ENCODE measurements at places on chromosomes 5 and 9.

DNA sequence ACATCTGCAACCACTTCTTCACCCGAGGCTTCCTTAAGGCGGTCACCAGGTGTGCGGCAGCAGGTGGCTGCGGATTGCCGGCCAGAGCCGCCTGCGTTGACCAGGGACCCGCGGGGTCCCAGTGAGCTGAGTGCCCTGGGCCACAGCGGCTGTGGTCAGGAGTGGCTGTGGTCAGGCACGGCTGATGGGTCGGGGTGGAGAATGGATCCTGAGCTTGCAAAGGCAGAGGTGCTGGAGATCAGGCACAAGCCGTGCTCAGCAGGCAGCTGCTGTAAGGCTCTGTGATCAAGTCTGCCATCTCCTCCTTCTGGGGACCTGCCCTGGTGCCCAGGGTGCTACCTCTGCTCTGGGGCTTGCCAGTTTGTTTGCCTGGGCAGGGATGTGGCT, 2.1 kb downstream of the UAP1L1 start:
- H3K27ac ChIP-seq, result no peak overlapping the region
- no peak overlapping the region for H3K4me3 ChIP-seq
- no peaks in the 10 kb centered on the region for H3K27me3 ChIP-seq
- peaks cover 48% of the 10 kb centered on the region for H3K36me3 ChIP-seq
- DNase-seq, result no peak

DNA sequence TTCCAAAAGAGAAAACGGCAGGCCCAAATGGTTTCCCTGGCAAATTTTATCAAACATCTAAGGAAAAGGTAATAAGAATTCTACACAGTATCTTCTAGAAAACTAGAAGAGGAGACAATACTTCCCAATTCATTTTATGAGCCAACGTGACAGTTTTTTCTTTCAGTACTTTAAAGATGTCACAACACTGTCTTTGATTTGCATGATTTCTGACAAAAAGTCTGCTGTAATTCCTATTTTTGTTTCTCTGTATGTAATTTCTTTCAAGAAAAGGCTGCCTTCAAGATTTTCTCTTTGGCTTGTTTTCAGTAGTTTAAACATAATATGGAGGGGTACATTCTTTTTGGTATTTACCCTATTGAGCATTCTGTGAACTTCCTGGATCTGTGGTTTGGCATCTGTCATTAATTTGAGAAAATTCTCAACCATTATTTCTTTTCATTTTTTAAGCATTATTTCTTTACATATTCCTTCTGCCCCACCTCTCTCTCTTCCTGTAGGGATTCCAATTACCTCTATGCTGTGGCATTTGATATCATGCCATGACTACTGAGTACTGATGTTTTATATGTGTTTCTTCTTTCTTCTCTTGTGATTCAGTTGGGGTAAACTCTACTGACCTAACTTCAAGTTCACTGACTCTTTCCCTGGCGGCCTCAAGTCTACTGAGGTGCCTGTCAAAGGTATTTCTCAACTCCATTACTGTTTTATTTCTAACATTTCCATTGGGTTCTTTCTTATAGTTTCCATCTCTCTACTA, 32.2 kb downstream of the ANKS6 start:
- no peaks in the 10 kb centered on the region for H3K36me3 ChIP-seq
- H3K27ac ChIP-seq, result no peak overlapping the region
- no peak overlapping the region for H3K4me3 ChIP-seq
- no peaks in the 10 kb centered on the region for H3K27me3 ChIP-seq
- DNase-seq, result no peak

GRCh38 chr5:989961-990530, 18.6 kb upstream of the NKD2 start:
- H3K4me1 ChIP-seq, result peaks cover 37% of the 10 kb centered on the region
- no peak for DNase-seq
- H3K27me3 ChIP-seq, result no peaks in the 10 kb centered on the region
- H3K36me3 ChIP-seq, result no peaks in the 10 kb centered on the region
- no peak overlapping the region for H3K4me3 ChIP-seq

DNA sequence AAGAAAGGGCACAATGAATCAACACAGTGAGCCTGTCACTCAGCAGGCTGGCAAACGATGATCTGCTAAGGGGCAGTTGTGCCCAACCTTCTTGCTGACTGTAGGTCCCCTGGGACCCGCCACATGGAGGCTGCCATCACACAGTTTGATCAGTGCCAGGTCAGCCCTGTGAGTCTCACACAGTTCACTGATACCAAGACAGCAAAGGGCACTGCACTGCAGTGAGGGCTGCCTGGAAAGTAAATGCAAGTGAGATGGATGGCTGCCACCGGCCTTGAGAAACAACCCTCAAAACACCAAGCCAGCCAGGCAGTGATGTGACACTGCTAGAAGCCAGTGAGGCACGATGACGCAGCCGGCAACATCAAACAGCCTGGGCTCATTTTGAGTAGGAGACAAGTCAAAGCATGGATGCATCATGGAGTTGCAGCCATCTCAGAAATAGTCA, 30.3 kb downstream of the FOXD1 start:
- H3K36me3 ChIP-seq, result no peaks in the 10 kb centered on the region
- DNase-seq, result no peak
- peaks cover 7% of the 10 kb centered on the region for H3K27me3 ChIP-seq
- H3K27ac ChIP-seq, result no peak overlapping the region

GRCh38 chr5:97377582-97377981, 194.5 kb upstream of the RIOK2 start:
- no peak for DNase-seq
- H3K36me3 ChIP-seq, result no peaks in the 10 kb centered on the region

DNA sequence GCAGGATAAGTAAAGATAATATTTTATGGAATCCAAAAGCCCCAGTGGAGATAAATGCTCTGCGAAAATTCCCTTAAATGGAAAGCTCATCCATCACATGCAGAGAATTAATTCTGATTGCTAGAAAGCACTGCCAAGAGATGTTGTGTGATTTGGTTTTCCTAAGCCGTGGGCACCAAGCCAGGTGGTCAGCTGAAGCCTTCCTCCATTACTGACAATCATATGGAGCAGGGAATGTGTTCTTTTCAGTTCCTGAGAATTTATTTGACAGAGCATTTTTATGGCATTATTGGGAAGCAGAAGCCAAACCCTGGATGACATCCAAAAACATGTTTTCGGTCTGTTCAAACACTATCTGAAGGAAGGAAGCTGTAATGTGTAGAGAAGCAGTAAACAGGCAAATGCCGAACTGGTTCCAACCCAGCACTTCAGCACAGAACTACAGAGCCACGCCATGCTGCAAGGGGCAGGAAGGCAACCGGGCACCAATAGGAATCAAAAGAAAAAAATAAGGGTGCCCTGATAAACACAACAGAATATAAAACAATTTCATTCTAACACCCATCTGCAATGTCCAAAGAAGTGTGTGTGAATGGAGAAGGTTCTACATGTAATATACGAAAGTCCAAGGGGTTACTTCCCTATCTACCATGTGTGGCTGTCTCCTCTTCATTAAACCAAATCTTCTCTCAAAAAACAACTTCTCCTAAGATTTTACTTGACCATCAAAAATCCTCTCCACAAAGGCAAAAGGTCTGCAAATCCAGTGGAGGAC, 12.3 kb downstream of the ARSB start:
- no peak overlapping the region for H3K27ac ChIP-seq
- no peak for DNase-seq

GRCh38 chr5:59767681-59768151, 125.8 kb downstream of the PDE4D start:
- no peaks in the 10 kb centered on the region for H3K27me3 ChIP-seq
- H3K4me1 ChIP-seq, result peaks cover 78% of the 10 kb centered on the region
- no peaks in the 10 kb centered on the region for H3K36me3 ChIP-seq
- no peak for DNase-seq

DNA sequence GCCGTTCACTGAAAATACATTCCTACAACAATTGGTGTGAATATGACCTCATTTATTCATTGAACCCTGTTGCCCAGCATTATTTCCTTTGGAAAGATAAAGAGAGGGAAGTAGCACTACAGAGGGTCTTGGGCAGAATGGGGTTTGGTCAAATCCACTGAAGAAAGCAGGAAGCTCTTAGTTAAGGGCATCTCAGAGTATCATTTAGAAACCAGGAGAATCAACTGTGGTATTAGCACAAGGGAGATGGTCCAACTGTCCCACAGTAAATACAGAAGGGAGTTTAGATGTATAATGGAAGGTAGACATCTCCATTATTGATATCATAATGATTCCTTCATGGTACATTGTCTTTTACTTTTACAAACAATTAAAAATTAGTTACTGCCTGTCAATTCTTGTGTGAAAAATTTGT, 47.1 kb downstream of the LIX1 start:
- no peak overlapping the region for H3K4me3 ChIP-seq
- H3K36me3 ChIP-seq, result no peaks in the 10 kb centered on the region
- no peaks in the 10 kb centered on the region for H3K4me1 ChIP-seq

DNA sequence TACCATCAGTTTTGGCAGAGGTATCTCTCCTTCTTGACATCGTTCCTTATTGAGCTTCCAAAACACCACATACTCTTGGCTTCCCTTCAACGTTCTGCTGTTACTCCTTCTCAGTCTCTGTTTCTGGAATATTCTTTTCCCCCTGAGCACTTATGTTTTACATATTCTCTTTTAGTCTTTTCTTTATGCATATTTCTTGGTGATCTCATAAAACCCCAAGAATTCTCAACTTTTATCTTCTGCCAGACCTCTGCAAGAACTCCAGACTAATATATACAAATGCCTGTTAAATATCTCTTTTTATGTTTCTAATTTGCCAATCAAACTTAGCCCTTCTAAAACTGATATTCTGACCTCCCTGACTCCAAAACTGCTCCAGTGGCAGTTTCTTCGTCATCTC, 453.4 kb upstream of the CTNND2 start:
- H3K27ac ChIP-seq, result no peak overlapping the region
- no peaks in the 10 kb centered on the region for H3K36me3 ChIP-seq
- H3K4me3 ChIP-seq, result no peak overlapping the region
- no peak for DNase-seq
- no peaks in the 10 kb centered on the region for H3K4me1 ChIP-seq

DNA sequence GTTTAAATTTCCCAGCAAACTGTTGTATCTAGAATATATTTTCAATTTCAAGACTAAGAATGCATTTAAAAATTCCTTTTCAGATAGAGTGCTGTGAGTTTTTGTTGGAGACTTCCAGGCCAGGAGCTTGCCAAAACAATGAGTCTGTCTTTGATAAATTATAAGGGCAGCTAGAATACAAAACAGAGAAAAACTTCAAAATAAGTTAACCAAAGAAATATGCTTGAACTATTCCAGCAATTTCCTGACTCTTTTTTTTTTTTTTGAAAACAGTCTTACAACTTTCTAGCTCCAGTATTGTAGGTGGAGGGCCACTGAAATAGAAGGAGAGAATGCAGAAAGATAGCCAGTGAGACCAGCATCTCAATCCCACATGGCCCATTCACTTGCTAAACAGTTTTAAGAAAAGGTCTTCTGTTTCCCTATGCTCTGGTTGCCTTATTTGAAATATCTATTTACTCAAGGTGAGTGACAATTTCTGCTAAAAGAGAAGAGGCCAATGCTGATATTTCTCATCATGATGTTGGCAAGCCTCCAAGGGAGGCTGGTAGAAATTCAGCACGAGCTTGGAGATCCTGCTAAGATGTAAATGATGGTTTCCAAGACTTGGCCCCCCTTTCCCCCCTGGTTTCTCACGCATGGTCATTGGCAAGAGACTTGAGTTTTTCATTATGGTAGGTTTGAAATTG, 103.2 kb downstream of the USP20 start:
- peaks cover 3% of the 10 kb centered on the region for H3K36me3 ChIP-seq
- no peak overlapping the region for H3K4me3 ChIP-seq
- peak overlapping the region; percentile 79 for H3K27ac ChIP-seq
- no peak for DNase-seq
- H3K4me1 ChIP-seq, result peaks cover 21% of the 10 kb centered on the region

- H3K4me1 ChIP-seq, result no peaks in the 10 kb centered on the region
- no peak for DNase-seq
- peaks cover 7% of the 10 kb centered on the region for H3K27me3 ChIP-seq
- H3K27ac ChIP-seq, result no peak overlapping the region
- no peaks in the 10 kb centered on the region for H3K36me3 ChIP-seq
These were observed 451.8 kb downstream of the RAB3C start for GRCh38 chr5:59034498-59035186.

- H3K27ac ChIP-seq, result no peak overlapping the region
- no peaks in the 10 kb centered on the region for H3K36me3 ChIP-seq
- DNase-seq, result no peak
- H3K4me3 ChIP-seq, result no peak overlapping the region
- no peaks in the 10 kb centered on the region for H3K27me3 ChIP-seq
These were observed 37.7 kb downstream of the PCDHAC2 start for GRCh38 chr5:141003791-141004611.

DNA sequence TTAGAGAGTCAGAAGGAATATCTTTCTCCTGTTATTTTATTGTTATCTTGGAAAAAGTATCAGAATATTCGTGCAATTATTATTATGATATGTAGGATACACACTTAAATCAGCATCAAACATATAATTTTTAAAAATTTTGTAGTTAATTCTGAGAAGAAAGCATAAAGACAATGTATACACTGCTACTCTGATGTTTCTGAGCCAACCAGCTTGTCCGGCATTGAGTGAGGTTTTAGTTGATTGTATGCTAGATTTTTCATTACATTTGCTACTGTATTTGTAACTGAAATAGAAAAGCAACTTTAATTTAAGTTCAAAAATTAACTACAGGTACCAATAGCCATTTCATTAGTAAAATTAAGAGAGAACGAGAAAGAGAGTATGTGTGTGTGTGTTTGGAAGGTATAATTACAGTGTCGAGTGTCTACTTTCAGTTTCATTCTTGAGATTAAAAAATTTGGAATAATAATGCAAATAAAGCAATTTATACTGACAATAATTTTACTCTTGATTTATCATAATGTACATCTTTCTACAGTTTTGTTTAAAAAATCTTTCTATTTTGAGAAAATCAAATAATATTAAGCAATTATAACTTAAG, 160.4 kb upstream of the CDH12 start:
- no peaks in the 10 kb centered on the region for H3K36me3 ChIP-seq
- no peaks in the 10 kb centered on the region for H3K27me3 ChIP-seq
- DNase-seq, result no peak
- peak overlapping the region; percentile 32 for H3K4me3 ChIP-seq
- H3K4me1 ChIP-seq, result no peaks in the 10 kb centered on the region

DNA sequence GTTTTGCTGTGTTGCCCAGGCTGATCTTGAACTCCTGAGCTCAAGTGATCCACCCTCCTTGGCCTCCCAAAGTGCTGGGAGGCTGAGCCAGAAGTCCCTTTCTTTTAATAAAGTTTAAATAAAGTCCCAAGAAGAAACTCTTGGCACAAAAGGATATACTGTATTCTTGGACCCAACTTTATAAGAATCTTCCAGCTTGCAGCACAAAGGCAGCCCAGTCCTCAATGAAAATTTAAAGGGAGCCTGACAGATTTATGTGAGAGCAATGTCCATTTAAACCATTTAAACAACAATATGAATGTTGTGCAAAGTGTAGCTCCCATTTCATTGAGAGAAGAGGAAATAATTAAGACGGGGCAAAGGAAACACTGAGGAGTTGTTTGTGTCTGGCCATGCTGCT, 217.0 kb downstream of the DOCK8 start:
- H3K36me3 ChIP-seq, result peaks cover 7% of the 10 kb centered on the region
- no peaks in the 10 kb centered on the region for H3K27me3 ChIP-seq
- H3K4me1 ChIP-seq, result no peaks in the 10 kb centered on the region
- H3K27ac ChIP-seq, result no peak overlapping the region
- no peak for DNase-seq

All from esophagus squamous epithelium (tissue), 5 donors.